ENCODE measurements at places on chromosomes 11 and 22.
A peak's percentile ranks its signal among the peaks of the same experiment; 100 is the strongest.

DNA sequence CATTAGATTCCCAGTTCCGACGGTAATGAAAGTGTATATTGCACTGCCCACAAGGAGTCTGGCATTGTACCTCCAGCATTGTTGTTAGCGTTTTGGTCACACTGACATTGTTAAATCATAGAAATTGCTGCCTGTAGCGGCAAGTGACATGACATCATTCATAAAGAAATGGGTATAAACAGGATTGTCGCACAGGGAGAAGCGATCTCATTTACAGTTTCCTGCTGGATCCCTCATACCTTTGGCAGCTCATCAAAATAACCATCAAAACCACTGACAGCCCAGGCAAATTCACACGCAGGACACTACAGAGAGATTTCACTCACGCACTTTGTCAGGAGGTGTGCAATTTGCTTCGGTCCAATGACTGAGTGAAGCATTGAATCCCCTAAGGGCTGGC is 3.5 kb downstream of the HTR3B start:
- DNase-seq: no peak

GRCh38 chr11:90500922-90501568 is 278.2 kb upstream of the CHORDC1 start:
- DNase-seq: no peak

DNA sequence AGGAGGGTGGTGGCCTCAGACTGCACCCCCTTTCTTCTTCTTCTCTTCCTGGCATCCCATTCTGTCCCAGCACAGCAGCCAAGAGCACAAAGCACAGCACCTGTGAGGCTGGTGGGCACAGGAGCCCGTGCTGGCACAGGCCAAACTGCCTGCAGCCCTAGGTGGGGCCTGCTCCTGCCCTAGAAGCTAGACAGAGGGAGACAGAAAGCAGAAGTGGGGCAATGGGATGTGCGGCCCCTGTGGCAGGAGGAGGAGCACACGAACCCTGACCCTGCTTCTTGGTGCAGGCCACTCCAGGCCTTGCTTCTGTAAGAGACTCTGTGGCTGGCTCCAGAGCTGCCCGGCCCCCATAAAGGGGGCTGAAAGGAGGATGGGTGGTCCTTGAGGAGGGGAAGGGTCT is 3.9 kb upstream of the PTS start:
- DNase-seq: no peak

DNA sequence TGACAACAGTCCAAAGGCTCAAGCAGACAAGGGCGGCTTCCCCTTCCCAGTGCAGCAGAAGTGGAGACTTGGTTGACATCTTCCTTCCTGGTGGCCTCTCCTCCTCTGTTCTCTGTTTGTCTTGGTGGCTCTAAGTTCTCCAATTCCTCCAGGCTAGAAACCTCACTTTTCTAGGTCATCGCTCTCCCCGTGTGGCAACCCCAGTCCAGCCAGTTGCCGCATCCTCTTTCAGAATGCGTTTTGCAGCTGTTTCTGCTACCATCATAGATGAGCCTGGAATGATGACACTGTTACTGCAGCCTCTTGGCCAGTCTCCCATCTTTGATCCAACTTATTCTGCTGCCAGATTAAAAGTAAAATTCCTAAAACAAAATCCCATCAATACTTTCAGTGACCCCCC is 201.5 kb downstream of the TRIM29 start:
- DNase-seq: no peak

DNA sequence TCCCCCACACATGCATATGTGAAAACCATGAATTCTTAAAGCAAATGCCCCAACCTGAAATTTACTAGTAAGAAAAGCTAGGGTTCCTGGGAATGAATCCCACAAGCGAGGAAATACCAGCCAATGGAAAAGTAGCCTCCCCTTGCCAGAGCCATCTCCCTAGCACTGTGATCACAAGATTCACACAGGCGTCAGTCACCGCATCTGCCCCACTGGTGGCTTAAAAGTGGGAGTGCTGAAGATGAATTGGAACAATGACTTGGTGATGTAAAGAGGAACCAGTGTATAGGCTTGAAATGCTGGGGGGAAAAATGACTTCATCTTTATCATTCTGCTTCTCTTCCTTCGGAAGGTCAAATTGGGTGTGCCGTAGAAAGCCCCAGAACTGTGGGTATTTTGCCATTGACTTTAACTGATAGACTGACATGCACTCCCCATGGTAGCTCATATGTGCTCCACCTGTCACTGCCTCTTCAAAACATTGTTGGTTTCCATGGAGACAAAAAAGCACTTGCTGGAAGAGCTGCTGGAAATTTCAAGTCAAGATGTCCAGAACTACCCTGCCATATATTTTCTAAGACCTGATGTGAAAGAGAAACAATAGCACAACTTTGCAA is 19.2 kb upstream of the ASPHD2 start:
- peak; percentile 39 for DNase-seq

DNA sequence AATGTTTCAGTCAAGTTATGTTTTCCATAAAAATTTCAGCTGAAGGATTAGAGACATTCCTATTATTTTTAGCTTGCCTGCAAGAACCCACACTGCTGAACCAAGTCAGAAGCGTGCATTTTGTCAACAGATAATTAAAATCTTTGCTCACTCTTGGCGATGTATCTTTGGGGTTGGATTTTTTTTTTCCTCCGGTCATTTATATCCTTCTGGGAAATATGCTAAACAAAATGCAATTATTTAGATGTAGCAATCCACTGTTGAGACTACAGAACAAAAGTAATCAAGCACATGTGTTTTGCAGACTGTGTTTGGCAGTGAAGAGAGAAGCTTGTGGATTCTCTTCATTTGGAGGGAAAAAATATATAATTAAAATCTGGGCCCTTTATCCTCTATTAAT is 15.3 kb upstream of the NELL1 start:
- DNase-seq: no peak

- DNase-seq: no peak
Measured at GRCh38 chr11:32215157-32215556, 124.3 kb downstream of the RCN1 start.

DNA sequence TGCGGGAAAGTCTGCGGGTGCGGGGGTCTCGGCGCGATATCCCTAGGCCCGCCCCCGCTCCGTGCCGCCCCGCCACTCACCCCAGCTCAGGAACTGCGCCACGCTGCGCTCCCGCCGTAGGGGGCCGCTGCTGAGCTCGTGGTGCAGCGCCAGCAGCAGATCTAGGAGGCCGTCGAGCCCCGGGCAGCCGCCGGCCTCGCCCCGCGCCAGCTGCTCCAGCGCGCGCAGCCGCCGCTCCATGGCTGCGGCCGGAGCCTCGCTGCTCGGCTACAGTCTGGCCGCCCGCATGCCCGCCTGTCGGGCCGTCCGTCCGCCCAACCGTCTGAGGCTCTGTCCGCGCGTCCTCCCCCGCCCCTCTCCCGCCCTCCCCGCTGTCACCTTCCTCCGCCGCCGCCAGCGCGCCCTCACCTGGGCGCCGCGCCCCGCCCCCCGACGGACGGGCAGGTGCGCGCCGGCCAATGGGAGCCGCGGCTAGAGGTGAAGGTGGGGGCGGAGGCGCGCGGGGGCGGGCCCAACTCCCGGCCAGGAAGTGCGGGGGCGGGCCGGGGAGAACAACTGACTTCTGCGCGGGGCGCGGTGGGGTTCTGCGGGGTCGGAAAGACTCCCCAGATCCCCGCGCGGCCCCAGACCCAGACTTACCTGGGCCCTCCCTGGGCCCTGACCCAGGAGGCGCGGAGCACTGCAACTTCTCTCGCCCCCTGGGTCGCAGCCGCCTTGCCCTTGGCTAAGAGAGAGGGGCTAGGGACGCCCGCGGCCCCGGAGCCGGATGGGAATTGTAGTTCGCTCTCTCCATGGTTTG is at the start of gene CDC42BPG:
CDC42BPG (minus strand) TSS at position 324 of the 799 bp plus-strand sequence; CDS start at position 240, 84 bp downstream.
- DNase-seq: no peak

DNA sequence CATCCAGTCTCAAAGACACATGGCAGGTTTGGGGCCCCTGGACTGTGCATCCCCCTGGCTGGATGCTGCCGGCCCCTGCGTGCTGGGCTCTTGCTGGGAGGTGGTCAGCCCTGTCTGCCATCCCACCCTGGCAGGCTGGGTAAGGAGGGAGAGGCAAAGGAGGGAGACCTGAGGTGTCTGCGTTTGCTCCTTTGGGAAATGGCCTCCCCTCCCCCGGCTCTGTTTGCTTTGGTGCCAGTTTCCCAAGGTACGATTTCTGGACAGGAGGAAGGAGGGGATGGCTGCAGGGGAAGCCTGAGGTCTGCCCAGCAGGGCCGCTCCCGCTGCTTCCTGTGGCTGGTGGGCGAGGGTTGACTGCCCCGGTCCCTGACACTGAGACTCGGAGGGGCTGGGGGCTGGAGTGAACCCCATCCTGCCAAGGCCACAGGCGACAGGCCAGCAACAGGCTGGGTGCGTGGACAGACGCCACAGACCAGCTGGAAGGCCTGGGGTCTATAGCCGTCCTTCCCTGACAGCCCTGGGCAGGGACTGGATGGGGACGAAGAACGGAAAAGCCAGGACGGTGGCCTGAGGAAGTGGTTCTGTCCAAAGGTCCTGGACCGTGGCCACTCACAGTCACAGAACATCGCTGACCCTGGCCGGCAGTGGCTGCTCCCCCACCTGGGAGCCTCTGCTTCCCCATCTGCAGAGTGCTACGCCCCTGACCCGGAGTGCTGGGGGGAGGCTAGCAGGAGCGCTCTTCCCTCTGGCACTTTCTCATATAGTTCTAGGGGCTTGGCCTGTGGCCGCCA is 38.0 kb downstream of the OSBPL5 start:
- DNase-seq: no peak

DNA sequence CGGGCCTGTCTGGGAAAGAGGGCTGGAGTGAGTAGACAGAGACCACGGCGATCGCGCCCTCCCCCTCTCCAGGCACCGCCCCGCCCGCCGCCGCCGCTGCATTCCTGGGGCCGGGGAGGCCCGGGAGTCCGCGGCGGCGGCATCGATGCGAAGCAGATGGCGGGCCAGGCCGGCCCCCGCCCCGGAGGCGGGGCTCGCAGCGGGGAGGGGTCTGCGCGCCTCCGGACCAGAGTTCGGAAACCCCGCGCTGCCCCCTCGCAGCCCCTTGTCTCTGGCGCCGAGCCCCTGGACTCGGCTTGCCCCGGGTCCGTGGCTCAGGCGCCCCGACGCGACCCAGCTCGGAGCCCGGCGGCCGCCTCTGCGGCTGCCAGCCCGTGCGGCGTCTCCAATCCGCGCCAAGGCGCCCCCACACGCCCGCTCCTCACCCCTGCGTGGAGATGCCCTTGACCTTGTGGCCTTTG is 1.3 kb downstream of the SCARF2 start:
- DNase-seq: no peak

GRCh38 chr11:108571001-108571400 is 22.6 kb downstream of the EXPH5 start:
- DNase-seq: no peak

GRCh38 chr22:47076758-47077157 is 314.3 kb downstream of the TBC1D22A start:
- no peak for DNase-seq

DNA sequence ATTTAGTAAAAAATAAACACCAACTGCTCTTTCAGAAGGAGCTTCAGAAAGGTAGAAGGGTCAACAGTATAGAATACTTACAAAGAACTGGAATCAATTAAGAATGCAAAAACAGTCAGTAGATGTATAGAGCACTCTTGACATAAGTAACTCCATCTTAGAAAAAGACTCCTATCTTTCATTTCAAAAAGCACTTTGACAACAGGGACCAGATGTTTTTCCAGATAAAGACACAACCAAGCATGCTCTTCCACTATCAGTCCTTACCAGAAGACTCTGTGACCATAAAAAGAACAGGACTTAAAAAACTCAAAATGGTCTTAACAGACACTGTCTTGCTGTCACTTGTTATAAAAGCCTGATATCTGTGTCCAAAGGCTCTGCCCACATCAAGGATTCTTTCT is 5.2 kb downstream of the SLC25A17 start:
- DNase-seq: no peak

DNA sequence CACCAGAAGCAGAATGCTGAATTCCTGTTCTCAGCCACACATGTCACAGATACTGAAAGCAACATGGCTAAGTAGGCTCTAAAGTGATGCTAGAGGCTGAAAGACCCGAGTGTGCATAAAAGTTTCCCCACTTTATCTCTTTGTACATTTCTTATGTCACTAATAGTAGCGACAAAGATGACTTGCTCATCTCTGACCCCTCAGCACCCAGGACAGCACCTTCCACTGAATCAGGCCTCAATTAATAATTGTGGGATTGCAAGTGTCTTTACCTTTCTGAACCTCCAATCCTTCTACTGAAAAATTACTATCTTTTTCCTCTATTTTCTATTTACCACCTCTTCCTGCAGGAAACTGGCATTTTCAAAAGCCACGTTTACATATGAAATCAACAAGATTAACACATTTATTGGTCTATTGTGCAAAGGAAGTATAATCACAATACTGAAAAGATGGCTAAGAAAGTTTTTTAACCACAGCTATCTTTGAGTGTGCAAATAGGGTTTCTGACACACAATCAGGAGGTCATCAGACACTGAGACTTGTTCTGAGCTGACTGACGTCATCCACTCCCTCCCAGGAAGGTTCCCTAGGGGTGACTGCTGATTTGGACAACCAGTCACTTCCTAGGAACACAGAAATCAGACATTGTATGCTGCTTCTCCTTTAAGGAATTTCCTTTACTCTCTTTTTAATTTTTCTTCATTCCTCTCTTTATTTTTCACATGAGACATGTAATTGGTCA is 213.9 kb upstream of the ISX start:
- DNase-seq: no peak

DNA sequence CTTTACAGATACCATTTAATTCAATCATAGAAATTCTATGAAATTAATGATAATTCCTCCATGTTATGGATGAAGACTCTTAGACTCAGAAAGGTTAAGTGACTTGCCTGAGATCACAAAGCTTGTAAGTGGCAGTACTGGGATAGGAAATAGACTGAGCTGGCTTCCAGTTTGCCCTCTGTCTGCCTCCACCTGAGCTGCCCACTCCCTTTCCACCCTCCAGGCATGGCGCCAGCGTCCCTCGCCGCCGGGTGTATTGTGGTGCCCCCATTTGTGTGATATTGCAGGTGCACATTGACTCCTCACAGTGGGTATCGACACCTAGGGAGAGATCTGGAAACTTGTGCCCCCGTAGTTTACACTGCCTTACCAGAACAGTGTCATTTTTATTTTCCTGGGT is 9.4 kb upstream of the RPS3 start:
- no peak for DNase-seq

GRCh38 chr11:119634301-119634700 is 94.7 kb downstream of the NECTIN1 start:
- DNase-seq: no peak

DNA sequence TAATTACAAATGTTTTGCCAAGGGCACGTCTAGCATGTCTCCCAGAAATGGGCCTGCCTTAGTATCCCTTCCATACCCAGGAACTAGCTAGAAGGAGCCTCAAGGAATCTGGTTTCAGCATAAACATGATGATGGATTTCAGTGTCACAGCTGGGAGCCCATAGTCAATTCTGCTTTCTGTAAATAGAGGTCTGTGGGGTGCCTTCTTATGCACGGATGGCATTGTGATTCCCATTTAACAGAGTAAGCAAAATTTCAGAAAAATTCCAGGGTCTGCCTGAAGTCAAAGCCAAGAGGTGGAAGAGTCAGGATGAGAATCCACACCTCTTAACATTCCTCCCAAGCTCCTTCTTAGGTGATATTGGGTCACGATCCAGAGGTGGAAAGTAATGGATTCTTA is 12.1 kb downstream of the DUSP18 start:
- no peak for DNase-seq

All from Ammon's horn (tissue), 1 donor.